T-helper 2 cell (primary cell): ENCODE measurements at places on chromosomes 6 and 20.

GRCh38 chr6:6058054-6058444, 51.3 kb upstream of the NRN1 start:
- DNase-seq: no peak

- DNase-seq: no peak
Observed at GRCh38 chr6:145148776-145149175, 586.5 kb downstream of the EPM2A start.

- DNase-seq: no peak
Observed at GRCh38 chr20:56711018-56711417, 81.9 kb downstream of the TFAP2C start.

GRCh38 chr6:164720-165119, 127.6 kb upstream of the DUSP22 start:
- DNase-seq: no peak

GRCh38 chr20:10898552-10898951, 224.8 kb upstream of the JAG1 start:
- DNase-seq: no peak

GRCh38 chr6:16042751-16043150, 86.1 kb upstream of the MYLIP start:
- no peak for DNase-seq

GRCh38 chr6:25788305-25788922, 33.9 kb downstream of the SLC17A4 start:
- DNase-seq: peak; percentile 7
